ENCODE measurements at places on chromosomes 13 and 19.

- no peak for ATAC-seq
Observed at GRCh38 chr13:32019612-32020233, 11.9 kb upstream of the FRY start.

- no peak for ATAC-seq
Observed at GRCh38 chr19:58563034-58563573, 4.7 kb upstream of the UBE2M start.

DNA sequence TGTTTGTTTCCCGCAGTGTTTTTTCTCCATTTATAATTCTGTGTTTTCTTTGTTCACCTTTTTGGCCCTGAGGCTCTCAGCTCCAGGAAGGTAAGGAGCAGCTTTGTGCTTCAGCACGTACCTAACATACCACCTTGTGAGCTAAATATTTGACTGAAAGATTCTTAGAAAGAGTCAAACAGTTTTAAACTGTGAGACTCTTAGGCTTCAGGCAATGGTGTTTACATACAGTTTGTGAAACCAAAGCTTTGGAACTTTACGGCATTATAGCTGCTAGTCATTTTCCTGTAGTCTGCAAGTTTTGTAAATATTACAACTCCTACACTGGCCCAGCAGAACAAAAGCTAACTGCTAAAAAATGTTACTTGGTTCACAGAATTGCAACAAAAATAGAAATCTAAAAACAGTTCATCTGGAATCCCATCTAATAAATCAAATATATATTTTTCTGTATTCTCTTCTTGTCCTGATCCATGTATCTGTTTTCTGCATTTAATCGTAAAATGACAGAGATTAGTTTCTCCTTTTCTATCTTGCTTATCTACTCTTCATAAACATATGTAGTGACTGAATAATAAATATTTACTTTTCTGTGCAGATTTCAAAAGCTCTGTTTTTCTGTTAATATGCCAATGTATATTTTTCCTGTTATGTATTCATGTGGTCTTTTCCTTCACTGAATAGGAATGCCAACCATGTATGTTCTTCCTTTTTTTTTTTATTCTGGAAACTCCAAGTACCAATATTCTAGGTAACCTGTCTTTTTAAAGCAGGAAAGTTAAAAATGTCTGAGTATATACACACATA, 38.8 kb upstream of the GPI start:
- ATAC-seq = no peak

DNA sequence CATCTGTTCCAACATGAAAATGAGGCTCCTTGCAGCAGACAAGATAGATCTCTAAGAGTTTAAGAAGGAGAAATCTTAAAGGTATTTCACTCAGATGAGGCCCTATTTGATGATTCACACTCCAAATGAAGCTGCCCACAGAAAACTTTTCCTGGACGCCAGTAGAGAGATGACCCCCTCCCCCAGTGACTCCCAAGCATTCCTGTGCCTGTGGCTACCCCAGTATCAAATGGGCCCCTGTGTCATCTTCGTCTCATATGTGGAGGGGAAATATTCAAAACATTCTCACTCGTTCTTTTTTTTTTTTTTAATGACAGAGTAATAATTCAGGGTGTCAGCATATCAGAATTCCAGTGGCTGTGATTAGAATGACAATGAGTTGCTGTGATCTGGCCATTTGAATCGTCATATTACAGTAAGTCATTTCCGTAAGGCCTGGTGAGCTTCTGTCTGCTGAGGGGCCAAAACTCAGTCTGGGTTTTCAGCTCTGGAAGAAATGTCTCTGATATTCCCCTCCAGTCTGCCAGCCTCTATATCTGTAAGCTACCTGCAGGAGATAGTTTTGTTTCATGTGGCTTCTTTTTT, 194.7 kb downstream of the URI1 start:
- ATAC-seq = no peak

DNA sequence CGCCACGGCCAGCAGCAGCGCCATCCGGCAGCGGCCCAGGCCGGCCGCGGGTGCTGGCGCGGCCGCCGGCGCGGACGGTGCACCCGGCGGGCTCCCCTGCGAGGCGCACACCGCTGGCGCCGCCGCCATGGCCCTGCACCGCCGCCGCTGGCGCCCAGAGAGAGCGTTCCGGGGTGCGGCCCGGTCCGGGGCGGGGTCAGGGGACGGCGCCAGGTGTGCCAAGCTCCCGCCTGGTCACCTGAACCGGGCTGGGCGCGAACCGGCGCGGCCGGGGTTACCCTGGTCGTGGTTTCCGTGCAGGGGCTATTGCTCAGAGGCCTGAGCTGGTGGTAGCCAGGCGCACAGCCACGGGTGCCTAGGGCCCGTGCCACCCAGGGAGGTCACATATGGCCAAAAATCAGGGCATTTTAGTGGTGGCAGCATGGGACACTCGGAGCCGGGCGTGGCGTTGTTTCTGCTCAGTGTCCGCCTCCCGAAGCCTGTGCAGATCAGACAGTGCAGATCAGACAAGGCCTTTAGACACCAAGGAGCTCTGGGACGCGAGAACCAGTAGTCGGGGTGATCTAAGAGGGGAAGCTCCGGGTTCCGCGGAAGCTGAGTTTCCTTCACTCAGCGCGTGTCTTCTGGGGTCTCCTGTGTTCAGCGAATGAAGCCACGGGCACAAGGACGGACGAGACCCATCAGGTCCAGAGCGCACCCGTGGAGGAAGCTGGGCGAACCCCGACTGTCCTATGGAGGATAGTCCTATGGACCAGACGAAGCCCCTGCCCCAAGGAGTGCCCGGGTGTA, at the start of gene TMEM238:
Gene TMEM238 (minus strand): TSS at position 162 of the 789 bp plus-strand sequence. CDS start 33 bp downstream, at position 129.
- ATAC-seq = no peak

DNA sequence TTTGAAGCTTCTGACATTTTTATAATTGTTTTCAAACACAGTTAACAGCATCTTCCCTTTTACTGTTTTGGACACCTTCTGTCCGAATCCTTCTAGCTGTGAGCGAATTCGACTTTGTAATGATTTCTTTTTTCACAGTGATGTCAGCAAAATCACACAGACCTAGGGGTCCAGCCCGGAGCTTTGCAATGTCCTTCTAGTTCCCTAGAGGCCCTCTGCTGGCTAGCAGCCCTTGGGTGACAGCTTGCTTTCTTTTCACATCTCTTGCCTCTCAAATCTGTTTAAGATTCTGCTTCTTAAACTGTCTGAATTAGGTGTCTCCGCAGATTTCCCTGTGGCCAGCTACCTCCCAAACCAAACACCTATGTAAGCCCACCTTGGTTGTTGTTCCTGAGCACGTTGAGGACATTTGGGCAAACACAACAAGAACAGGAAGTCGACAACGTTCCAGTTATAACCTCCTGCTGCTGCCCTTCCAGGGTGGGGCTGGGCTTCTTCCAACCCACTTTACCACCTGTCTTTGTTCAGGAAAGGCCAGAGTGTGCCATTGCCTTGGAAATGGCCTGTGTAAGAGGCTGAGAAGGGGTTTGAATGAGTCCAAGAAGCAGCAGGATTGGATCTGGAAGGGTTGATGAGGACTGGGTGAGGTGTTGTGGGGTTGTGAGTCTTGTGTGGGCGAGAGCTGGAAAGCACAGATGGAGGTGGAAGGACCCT, 123.1 kb downstream of the ATP8A2 start:
- no peak for ATAC-seq

- ATAC-seq = no peak
Observed at GRCh38 chr19:39127812-39128515, 2.4 kb downstream of the PAK4 start.

Data from gastroesophageal sphincter (tissue), 4 donors.